Effector memory CD8-positive, alpha-beta T cell (primary cell): ENCODE measurements at places on chromosomes 7 and 10.

GRCh38 chr7:93015779-93016481 is 101.8 kb downstream of the SAMD9 start:
- no peak for DNase-seq

GRCh38 chr10:31721096-31721495 is 207.5 kb downstream of the ARHGAP12 start:
- DNase-seq = no peak

DNA sequence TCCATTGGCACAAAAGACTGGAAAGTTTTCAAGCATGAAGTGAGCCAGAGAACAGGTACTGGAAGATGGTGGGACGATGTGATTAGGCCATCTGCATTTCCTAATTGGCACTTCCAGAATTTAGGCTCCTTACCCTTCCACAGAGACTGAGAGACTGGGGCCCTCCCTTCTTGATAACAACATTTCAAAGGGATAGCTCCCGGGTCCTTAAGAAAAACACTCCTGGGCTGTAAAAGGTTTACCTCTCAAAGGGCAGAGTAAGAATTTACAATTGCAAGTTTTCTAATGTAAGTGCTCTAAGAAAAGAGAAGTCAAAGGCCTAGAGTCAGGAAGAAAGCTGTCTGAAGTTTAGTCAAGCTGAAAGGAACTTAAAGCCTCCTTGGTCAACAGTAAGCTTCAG is 559.5 kb upstream of the C7orf33 start:
- no peak for DNase-seq

DNA sequence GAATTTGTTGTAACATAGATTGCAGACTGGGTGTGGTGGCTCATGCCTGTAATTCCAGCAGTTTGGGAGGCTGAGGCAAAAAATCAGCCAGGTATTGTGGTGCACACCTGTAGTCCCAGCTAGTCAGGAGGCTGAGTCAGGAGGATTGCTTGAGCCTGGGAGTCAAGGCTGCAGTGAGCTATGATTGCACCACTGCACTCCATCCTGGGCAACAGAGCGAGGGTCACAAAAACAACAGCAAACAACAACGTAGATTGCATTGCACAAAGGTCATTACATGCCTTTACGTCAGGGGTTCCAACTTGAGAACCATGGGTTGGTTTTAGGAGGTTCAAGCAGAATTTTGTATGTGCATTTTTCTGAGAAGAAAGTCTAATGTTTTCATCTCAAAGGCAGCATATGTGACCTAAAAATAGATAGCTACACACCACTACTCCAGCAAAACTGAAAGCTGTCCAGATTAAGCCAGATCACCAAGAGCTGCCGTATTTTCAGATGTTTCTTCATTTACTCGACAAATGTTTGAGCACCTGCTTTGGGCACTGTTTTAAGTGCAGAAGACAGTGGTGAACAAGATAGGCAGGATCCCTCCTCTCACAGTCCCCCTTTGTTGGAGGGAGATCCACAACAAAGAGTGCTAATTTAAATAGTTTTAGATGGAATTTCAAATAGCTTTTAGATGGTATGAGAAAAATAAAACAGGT is 28.3 kb upstream of the CYP26C1 start:
- no peak for DNase-seq

- DNase-seq = no peak
These were observed 442.4 kb downstream of the GALNT17 start for GRCh38 chr7:71574153-71574860.

DNA sequence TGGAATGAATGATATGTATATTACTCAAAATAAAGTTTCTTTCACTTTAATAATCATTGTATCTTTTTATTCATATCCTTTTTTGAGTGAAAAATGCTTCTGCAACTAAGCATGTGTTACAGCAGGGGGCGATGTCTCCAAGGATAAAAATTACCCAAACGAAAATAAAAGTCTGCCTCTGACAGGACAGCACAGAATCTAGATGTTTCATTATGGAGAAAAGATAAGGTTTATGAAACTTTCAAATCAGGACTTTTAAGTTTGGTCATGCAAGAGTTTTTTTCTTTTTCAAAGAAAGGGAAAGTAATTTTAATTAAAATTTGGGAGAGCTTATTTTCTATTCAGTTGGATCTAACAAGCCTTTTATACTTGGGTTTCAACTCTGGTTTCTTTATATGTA is 48.4 kb downstream of the TES start:
- DNase-seq = peak; percentile 24

DNA sequence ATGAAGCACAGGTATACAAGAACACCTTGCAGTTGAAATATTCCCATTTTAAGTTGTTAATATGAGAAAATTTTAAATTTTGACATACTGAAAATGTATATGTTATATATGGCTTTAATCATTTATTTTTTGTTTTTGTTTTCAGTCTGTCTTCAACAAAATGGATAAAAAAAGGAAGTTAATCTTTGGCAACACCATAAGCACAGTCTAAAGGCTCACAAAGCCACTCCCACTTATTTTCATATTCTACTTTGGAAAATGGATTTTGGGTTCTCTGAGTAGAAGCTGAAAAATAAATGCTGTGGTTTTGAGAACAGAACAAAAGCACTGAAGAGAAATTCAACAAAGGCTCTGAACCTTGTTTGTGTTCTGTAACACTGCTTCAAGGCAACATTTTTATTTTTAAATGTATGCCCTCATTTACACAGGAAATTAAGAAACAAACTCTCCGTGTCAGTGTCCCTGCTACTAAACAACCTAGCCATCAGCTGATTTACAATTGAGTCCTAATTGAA is 81.3 kb upstream of the LRRN3 start:
- DNase-seq = no peak

DNA sequence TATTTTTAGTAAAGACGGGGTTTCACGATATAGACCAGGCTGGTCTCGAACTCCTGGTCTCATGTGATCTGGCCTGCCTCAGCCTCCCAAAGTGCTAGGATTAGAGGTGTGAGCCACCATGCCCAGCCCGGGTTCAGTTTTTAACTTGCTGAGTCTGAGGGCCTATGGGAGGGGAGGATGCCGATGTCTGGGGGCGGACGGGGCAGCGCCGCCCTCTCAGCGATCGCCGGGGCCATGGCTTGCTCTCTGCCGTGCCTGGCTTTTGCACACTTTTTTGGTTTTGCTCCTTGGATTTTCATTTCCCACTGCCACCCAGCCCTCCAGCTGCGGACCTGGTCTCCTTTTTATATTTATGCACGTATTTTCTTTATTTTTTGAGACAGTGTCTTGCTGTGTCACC is 15.2 kb upstream of the COL26A1 start:
- no peak for DNase-seq

DNA sequence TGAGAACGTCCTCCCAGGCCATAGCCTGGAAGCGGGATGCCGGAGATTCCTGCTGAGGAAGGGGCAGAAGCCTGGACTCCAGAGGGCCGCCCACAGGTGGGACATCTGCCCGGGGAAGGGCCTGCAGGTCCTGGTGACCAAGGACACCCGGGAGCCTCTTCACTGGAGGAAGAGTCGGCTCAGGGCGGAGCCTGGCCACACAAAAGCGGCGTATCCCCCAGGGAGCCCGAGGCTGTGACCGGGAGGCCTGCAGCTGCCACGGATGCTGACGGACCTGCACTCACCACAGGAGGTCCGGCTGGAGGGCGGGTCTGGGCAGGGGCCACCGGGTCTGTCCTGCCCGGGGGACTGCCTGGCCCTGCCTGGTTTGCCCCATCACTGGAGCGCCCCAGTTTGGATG is 15.5 kb upstream of the ADGRA1 start:
- DNase-seq = no peak

DNA sequence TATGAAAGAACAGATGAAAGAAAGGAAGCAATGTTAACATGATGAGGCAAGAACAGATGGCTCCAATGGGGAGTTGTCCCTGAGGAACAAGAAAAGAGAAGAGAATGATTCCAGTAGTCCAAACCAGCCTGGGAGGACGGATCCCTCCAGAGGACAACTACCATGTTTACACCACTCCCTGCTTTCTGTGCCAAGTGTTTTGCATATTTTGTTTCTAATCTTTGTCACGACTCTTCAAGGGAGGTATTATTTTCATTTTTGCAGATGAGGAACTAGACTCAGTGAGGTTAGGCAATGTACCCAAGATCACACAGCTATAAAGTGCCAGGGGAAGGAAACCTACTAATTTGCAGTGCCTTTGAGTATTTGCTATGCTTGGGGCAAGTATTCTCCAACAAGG is 116.2 kb downstream of the PARP12 start:
- no peak for DNase-seq

GRCh38 chr7:133796782-133797745 is 330.1 kb upstream of the LRGUK start:
- no peak for DNase-seq

GRCh38 chr7:106094780-106095179 is 17.3 kb downstream of the SYPL1 start:
- DNase-seq = no peak

DNA sequence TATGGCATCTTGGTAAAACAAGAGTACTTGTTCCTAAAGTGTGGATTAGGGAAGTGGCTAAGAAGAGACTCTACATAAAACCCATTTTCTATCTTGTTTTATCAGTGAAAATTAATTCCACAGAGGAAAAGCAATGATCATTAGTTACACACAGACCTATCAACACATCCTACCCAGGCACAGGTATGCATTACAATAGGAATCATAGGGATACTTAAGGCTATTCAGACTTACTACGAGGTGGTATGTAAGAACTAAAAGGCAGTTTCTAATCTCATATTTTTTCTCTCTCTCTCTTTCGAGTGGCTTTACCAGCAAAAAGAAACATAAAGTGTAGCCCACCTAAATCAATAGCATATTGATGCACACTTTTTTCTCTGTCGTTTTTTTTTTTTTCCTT is 166.3 kb upstream of the FEZF1 start:
- DNase-seq = no peak

GRCh38 chr10:95809370-95810197 is 53.6 kb downstream of the ENTPD1 start:
- no peak for DNase-seq

GRCh38 chr7:44978511-44979366 is at the start of gene MYO1G:
Gene MYO1G (minus strand): TSS chr7:44979015. CDS start chr7:44978961, 54 bp downstream.
- peak; percentile 87 for DNase-seq

GRCh38 chr10:2471811-2472210 is 595.5 kb upstream of the PFKP start:
- no peak for DNase-seq

- DNase-seq = no peak
These were observed 4.6 kb upstream of the SERPINE1 start for GRCh38 chr7:101121991-101122932.

GRCh38 chr10:23606456-23606855 is 167.6 kb downstream of the OTUD1 start:
- DNase-seq = no peak

DNA sequence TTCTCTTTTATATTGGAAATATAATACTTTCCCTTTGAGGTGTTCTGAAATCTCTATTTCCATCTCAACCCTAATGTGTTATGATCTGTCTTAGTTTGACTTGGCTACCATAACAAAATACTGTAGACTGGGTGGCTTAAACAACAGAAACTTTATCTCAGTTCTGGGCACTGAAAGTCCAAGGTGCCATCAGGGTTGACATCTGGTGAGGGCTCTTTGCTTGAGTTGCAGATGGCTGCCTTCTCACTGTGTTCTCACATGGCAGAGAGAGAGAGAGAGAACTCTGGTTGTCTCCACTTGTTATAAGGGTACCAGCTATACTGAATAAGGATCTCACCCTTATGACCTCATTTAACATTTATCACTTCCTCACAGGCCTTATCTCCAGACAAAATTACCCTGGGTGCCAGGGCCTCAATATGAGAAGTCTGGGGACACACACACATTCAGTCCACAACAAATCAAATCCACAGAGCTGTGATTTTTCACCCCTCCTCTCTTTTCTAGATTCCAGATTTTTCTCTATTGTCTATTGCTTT is 104.5 kb downstream of the SRI start:
- no peak for DNase-seq

DNA sequence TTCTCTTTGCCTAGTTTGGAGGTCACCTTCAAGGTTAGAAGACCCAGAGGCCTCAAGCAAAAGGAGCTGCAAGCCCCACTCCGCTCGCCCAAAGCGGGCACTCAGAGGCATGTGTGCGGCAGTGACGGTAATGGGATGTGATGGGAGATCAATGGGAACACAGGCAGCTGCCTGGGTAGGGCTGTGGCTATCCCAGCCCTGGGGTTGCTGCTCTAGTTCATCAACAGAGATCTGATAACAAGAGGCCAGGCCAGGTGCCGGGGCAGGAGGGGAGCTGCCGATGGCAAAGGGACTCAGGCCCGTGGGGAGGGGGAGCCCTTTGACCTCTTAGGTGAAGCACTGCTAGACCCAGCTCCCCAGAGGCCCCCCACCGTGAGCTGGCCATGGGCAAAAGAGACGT is 52.0 kb upstream of the GNA12 start:
- DNase-seq = no peak

GRCh38 chr7:141738592-141739013 is 445 bp downstream of the SSBP1 start:
- DNase-seq = no peak

DNA sequence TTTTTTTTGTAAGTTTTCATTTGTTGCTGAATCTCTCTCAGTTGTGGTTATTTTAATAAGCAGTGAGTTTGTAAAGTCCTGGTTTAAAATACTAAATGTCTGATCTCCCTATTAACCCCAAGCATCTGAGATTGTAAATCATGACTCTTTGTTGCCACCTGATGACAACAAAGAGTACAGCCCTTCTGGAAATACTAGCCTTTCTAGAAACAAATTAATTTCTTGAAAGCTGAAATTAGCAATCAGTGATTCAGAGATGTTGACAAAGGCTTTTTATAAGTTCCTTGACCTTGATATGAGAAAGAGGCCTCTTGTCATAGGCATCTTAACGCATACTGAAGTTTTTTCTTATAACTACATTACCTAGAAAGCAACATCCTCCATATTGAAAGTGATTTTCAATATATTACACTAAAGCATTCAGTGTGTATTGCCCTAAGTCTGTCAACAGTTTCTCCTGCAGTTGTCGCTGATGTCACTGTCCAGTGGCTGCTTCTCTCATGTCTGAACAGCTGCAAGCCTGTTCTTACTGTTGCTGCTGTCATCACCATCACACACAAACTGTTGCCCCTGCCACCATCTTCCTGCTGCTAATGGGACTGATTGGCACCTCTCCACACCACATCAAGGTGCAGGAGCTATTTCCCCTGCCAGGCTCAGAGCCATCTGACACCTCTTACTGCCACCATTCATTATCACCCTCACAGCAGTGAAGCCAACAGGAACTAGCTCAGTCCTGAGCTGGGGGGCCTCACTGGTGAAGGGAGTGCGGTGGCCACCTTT is 95.1 kb upstream of the LRGUK start:
- DNase-seq = peak; percentile 13

- no peak for DNase-seq
These were observed 246.5 kb downstream of the ELFN1 start for GRCh38 chr7:1916601-1916970.

GRCh38 chr10:112022196-112022595 is 161.4 kb downstream of the GPAM start:
- no peak for DNase-seq

- no peak for DNase-seq
These were observed 161.4 kb downstream of the GFRA1 start for GRCh38 chr10:116111483-116112095.

- no peak for DNase-seq
These were observed 21.5 kb upstream of the CRHR2 start for GRCh38 chr7:30703756-30704155.

GRCh38 chr7:42766782-42767423 is 145.0 kb downstream of the C7orf25 start:
- DNase-seq = no peak

GRCh38 chr10:18157881-18158280 is 17.7 kb downstream of the CACNB2 start:
- DNase-seq = no peak
